CD4-positive, alpha-beta T cell treated with Interleukin-17A for 4 hours (primary cell): ENCODE measurements at places on chromosomes 3 and 15.

DNA sequence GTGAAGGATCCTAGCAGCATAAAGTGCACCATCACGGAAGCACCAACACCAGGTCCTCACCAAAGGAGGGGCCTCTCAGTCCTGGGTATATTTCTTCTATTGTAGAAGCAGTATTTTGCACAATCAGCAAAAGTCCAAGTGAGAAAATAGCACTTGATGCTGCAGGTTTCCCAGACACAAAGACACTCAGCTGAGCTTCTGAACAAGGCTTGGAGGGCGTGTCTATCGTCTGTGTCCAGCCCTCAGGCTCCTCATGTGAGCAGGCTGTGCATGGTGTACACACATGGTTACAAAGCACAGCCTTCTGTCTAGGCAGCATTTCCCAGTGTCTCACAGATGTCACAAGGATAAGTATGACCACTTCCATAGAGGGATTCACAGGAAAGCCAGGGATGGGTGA, 98.3 kb upstream of the SPATA12 start:
- no peak for DNase-seq

DNA sequence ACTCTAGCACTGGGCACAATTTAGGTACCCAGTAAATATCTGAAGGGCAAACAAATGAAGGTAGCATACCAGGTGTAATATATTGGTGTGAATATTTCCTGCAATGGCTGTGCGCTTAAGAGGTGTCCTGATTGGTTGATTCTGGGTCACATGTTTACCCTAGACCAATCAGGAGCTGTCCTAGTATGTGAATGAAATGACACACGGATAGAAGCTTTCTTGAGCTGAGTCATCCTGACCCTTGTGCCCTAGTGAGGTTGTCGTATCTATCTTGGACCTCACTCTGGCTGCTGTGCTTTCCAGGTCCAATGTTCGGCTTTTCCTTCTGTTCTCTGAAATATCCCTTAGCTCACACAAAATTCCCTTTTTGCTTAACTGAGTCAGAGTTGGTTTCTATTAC, 58.1 kb upstream of the FOXP1 start:
- no peak for DNase-seq

DNA sequence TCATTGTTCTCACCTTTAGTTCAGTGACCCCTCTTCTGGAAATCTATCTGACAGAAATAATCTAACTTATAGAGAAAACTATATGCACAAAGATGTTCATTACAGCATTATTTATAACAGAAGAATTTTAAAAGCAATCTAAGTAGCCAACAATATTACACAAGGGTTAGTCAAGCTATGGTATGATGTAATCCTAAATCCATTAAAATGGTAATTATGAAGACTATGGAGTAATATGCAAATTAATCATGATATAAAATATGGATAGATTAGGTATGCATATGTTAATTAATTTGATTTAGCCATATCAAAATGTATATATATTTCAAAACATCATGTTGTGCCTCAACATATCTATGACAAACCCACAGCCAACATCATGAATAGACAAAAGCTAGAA, 17.7 kb upstream of the HERC1 start:
- no peak for DNase-seq

GRCh38 chr3:184344579-184345316, 7.3 kb downstream of the FAM131A start:
- DNase-seq: no peak

GRCh38 chr3:101143012-101143411, 149.8 kb upstream of the ABI3BP start:
- no peak for DNase-seq

- no peak for DNase-seq
Observed at GRCh38 chr3:76352511-76353284, 567.3 kb upstream of the ZNF717 start.

DNA sequence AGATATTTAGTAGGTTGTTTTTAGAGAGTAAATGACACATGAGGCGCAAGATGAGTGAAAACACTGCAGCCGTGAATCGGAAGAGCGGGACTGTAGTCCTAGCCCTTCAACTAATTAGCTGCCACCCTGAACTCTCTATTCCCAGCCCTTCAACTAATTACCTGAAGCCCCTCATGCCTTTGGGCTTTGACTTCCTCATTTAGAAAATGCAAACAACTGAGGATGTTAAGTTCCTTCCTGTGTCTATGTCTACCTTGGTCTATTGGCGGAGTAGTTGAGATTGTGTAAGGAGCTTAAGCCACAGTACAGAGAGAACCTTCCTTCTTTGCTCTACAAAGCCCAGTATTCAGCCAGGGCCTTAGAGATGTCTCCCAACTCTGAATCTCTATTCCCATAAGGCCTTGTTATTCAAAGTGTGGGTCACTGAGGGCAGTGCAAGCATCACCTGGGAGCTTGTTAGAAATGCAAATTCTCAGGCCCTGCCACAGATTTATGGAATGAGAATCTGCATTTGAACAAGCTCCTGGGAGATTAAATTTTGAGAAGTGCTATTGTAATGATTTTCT, 71.8 kb upstream of the SCN5A start:
- no peak for DNase-seq

DNA sequence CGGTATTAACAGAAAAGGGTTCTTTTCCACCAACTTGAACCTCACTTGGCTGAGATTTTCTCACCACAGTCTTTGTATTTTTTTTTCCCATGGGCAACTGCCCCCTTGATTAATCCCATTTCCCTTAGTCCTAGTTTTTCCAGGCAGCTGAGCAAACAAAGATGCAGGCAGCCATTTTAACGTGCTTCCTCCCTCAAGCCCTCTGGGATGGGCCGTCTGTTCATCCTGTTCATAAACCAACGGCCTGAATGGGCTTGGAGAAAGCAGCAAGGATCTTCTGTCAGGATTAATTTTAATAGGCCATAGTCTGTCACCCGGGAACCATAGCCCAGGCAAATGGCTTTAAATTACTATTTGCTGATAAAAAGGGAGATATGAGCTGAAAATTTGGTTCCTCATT, 10.4 kb upstream of the POLR2M start:
- no peak for DNase-seq

DNA sequence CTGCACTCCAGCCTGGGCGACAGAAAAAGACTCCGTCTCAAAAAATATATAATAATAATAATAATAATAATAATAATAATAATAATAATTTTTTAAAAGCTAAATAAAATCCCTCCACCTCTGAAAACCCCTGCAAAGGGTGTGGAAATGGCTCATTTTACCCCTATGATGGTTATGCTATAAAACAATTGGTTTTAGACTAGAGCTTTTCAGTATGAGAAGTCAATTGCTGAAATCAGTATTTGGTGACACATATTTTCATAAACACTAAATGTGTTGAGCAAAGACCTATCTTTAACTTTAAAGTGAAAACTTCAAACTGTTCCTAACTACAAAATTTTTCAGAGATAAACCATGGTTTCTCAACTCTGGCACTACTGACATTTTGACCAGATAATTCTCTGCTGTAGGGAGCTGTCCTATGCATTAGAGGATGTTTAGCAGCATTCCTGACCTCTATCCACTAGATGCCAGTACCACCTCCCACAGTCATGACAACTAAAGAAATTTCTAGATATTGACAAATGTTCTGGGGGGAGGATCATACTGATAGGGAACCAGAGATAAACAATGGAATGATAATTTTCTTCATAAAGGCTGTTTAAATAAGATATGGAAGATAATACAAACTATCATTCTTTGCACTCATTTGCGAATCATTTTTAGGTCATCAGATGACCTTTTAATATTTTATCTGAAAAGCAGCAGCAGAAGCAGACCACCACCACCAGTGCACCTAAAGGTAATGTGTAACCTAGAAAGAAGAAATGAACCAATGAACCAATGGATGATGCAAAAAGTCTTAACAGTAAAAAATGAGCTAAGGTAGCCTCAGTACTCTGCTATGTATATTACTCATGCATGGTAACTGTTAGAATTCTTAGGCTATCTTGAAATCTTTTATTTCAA, 13.8 kb downstream of the PTPN9 start:
- no peak for DNase-seq

- no peak for DNase-seq
Observed at GRCh38 chr15:25706176-25706955, 156.8 kb downstream of the ATP10A start.

GRCh38 chr15:84944311-84944710, 37.3 kb upstream of the PDE8A start:
- no peak for DNase-seq

- no peak for DNase-seq
Observed at GRCh38 chr3:39809181-39809994, at the start of gene MYRIP. Gene MYRIP, plus strand, starts transcription at chr3:39809609. Its CDS starts 91,208 bp downstream, at chr3:39900817.

DNA sequence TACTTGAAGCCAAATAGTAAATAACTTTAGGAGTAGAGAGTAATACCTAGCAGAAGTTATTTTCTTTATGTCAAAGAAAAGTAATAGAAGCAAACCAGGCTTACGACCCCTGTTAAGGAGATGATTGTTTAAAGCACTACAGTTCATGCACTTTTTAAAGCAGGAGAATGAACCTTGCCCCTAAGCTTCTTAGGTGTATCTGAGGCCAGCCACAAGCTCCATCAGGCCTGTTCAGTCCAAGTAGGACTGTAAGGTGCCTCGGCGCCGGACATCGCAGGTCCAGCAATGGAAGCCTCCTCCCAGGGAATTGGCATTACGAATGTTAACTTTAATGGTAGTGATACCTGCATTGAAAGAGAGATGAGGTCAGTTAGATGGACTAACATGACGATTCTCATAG, 16.5 kb downstream of the GATM start:
- no peak for DNase-seq

GRCh38 chr15:88894819-88895767, at the start of gene HAPLN3:
Gene HAPLN3, minus strand, starts transcription at chr15:88895544. Its CDS starts 8,246 bp downstream, at chr15:88887298.
- DNase-seq: peak; percentile 67

DNA sequence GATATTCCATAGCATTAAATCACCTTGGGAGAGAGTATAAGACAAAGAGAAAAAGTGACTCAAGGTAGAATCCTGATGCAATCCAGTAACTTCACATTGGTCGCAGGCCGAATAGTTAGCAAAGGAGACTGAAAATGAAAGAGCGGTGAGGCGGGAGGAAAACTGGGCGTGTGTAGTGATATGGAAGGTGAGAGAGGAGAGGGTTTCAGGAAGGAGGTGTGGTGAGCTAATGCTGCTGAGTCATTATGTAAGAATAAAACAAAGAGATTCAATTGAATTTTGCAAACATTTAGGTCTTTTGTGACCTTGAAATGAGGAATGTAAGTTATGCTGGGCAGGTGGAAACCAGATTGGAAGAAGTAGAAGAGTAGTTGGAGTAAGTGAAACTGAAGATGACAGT, 235.3 kb downstream of the C3orf38 start:
- no peak for DNase-seq

- no peak for DNase-seq
Observed at GRCh38 chr15:93221759-93222158, 132.7 kb upstream of the RGMA start.

DNA sequence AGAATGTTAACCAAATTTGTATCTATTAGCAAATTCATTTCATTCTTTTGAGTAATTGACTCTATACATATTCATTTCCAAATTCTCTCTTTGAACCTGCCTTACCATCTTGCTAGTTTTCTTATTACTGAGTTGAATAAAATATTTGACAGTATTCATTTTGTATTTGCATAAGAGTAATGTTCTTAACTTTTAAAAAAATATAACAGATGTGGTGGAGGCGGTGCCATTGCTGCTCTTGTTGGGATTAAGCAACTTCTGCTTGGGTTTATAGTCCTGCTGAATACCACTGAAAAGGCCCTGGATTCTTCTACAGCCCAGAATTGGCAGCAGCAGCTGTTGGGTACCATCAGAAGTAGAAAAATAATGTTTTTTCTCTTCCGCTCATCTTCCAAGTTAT, 148.9 kb upstream of the PEX5L start:
- no peak for DNase-seq

DNA sequence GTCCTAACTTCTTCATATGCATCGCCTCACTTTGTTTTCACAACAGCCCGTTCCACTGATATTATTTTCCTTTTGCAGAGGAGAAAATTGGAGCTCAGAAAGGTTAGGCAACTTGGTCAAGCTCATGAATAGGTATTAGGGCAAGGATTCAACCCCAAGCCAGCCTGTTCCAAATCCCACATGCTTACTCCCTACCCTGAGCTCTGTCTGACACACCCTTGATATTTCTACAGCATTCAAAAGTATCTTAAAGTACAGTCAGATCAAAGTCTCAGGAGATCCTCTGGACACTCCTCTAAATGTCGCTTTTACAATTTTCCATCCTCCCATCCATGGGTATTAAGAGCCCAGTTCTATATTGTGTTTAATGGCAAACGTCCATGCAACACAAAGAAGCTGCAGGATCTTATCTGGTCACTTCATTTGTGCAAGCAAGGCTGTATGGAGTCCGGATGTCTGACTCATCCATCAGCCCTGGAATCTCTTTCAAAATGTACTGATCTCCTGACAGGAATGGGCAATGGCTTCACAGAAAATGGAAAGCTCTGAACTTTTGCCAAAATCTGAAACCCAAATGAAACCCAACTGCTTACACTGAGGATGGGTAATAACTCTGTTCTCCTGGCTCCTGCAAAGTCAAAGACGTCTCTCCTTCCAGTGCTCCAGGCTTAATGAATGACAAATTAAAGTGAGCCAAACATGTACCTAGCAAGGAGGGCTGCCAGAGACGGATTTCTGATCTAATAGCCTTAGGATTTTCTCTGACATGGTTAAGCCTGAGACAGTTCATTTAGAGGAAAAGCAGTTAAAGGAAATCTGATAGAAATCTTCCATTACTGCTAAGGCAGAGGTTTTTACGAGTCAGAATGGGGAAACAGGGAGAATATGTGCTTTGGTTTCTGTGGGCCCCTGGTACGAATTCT, 230.9 kb upstream of the RORA start:
- DNase-seq: no peak

GRCh38 chr3:147389717-147390116, 16.6 kb downstream of the ZIC4 start:
- no peak for DNase-seq

DNA sequence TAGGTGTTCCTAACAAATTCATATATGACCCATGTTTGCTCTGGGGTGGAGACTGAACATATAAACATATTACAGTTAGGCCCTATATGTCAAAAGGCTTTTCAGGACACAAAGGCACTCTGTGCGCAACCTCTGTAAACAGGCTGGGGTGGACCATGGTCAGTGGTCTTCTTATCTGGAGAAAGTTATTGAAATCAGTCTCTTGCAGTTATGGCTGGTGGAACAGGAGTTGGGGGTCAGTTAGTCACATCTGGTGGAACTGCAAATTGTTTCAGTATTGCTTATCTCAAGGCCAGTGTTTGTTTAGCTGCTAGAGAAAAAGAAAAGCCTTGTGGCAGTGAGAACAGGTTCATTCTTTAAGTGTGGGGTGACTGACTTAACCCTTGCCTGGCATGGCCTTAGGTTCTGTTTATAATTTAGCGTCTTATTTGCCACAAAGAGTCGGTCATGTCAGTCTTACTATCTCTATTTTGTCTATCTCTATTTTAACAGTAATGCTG, 5.9 kb upstream of the GP9 start:
- DNase-seq: no peak

DNA sequence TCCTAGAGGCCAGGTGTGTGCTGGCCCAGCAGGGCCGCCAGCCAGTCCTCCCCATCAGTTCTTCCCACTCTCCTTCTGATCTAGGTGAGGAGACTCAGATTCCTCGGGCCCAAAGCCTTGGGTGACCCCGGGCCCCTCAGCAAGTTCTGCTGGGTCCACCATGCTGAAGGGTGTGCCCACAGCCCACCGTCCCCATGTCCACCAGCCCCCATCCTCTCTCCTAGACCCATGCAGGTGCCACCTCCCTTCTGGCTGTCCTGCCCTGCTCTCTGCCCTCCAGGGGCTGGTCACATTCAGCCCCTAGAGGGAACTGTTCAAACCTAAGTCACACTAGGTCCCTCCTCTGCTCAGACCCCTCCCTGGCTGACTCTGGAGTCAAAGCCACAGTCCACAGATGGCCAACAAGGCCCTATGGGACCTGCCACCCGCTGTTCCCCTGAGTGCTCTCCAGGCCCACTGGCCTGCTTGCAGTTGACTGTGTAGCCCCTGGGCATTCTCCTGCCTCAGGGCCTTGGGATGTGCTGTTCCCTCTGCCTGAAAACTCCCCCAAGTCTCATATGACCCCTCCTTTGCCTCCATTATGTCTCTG, 878 bp upstream of the TLR9 start:
- peak; percentile 4 for DNase-seq
